ENCODE measurements at places on chromosomes 6 and 20.

DNA sequence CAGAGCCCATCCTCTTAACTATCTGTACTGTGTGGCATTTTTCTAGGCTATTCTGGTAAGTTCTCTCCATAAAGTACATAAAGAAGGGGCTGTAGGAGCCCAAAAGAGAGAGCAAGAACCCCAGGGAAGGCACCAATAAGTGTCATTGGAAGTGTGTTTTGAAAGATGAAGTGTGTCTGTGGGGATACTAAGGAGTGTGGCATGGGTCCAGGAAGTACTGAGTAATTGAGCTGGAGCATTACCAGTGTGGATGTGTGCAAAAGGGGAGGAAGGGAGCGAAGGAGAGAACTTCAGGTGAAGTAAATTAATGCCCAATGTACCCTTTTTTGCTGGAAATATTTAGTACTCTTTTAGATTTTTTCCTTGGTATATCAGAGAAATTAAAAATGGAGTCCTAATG is 63.9 kb downstream of the KCNS1 start:
- no peaks in the 10 kb centered on the region for H3K27me3 ChIP-seq
- H3K4me3 ChIP-seq: no peak overlapping the region
- H3K27ac ChIP-seq: no peak overlapping the region

DNA sequence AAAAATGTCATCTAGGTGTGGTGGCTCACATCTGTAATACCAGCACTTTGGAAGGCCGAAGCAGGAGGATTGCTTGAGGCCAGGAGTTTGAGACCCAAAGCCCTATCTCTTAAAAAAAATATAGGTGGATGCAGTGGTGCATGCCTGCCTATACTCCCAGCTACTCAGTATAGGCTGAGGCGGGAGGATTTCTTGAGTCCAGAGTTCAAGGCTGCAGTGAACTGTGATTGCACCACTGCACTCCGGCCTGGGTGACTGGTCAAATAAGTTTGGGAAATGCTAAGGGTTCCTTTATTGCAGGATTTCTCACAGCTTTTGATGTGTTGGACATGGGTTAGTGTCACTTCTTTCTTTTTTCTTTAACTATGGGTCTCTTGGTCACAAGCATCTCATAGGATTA is 261.3 kb downstream of the PLCB1 start:
- DNase-seq: no peak
- no peaks in the 10 kb centered on the region for H3K36me3 ChIP-seq
- no peak overlapping the region for H3K4me3 ChIP-seq
- H3K27me3 ChIP-seq: peaks cover 2% of the 10 kb centered on the region

GRCh38 chr6:53335224-53335994 is 13.3 kb downstream of the ELOVL5 start:
- peak overlapping the region; percentile 97 for H3K27ac ChIP-seq
- peaks cover 46% of the 10 kb centered on the region for H3K36me3 ChIP-seq
- H3K27me3 ChIP-seq: no peaks in the 10 kb centered on the region
- peaks cover 84% of the 10 kb centered on the region for H3K4me1 ChIP-seq

DNA sequence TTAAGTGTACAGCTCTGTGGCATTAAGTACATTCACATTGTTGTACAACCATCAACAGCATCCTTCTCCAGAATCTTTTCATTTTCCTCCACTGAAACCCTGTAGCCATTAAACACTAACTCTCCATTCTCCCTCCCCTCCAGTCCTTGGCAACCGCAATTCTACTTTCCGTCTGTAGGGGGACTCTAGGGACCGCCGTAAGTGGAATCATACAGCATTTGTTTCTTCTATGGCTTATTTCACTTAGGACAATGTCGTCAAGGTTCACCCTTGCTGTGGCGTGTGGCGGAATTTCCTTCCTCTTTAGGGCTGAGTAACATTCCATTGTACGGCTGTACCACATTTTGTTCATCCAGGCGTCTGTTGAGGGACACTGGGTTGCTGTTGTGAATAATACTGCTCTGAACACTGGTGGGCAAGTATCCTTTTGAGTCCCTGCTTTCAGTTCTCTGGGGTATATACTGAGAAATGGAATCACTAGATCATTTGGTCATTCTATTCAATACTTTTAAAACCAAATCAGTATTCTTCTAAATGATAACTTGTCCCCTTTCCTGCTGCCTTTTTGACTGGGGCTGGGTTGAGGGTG is 50.7 kb downstream of the PPP1R3G start:
- no peaks in the 10 kb centered on the region for H3K27me3 ChIP-seq
- no peaks in the 10 kb centered on the region for H3K36me3 ChIP-seq
- H3K4me3 ChIP-seq: no peak overlapping the region
- H3K27ac ChIP-seq: no peak overlapping the region
- H3K4me1 ChIP-seq: peaks cover 7% of the 10 kb centered on the region

GRCh38 chr6:137167702-137168377 is 5.6 kb downstream of the IL22RA2 start:
- peaks cover 26% of the 10 kb centered on the region for H3K4me1 ChIP-seq
- no peak overlapping the region for H3K27ac ChIP-seq
- DNase-seq: no peak
- H3K27me3 ChIP-seq: no peaks in the 10 kb centered on the region
- no peak overlapping the region for H3K4me3 ChIP-seq

DNA sequence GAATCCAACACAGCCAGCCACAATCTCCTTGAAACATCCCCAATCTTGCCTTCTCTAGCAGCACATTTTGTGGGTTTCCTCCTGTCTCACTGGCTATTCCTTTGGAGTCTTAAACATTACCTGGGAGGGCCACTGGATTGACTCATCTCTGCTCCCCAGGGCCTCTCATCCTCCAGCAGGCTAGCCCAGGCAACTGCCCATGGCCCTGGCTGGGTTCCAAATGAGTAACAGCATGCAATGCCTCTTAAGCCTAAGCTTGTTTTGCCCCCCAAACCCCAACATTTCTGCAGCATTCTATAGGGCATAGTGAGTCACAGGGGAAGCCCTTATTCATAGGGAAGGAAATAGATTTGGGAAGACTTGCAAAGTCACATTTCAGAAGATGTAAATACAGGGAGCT is 204.9 kb downstream of the FOXA2 start:
- DNase-seq: no peak
- H3K27me3 ChIP-seq: no peaks in the 10 kb centered on the region
- H3K4me1 ChIP-seq: peaks cover 1% of the 10 kb centered on the region
- H3K36me3 ChIP-seq: no peaks in the 10 kb centered on the region
- H3K4me3 ChIP-seq: no peak overlapping the region

- DNase-seq: no peak
- H3K27me3 ChIP-seq: peaks cover 4% of the 10 kb centered on the region
- no peaks in the 10 kb centered on the region for H3K4me1 ChIP-seq
- no peaks in the 10 kb centered on the region for H3K36me3 ChIP-seq
- H3K4me3 ChIP-seq: no peak overlapping the region
Measured at GRCh38 chr20:19922716-19923115, 94.4 kb upstream of the NAA20 start.

GRCh38 chr6:8478418-8478817 is 43.1 kb upstream of the SLC35B3 start:
- no peak overlapping the region for H3K27ac ChIP-seq
- no peak overlapping the region for H3K4me3 ChIP-seq
- no peaks in the 10 kb centered on the region for H3K36me3 ChIP-seq
- H3K27me3 ChIP-seq: no peaks in the 10 kb centered on the region
- DNase-seq: no peak

DNA sequence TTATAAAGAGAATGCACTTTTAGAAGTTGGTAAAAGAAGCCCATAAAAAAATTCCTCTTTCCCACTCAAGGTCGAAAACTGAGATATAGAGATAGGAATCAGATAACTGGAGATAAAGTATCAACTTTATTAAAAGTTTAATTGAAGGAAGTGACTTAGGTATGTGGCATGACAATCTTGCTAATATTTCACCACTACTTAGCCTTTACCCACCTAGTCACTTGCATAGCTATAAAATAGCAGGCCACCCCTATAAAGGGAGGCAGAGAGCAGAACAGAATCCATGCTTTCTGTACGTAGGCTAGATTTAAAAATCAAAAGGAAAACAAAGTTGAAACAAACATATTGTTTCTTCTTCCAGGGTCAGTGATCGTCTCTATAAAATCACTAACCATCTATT is 13.2 kb upstream of the TBC1D32 start:
- DNase-seq: no peak
- no peak overlapping the region for H3K4me3 ChIP-seq
- no peaks in the 10 kb centered on the region for H3K36me3 ChIP-seq
- H3K27me3 ChIP-seq: peaks cover 16% of the 10 kb centered on the region

- DNase-seq: no peak
- no peaks in the 10 kb centered on the region for H3K4me1 ChIP-seq
- no peaks in the 10 kb centered on the region for H3K27me3 ChIP-seq
- H3K36me3 ChIP-seq: no peaks in the 10 kb centered on the region
- H3K27ac ChIP-seq: no peak overlapping the region
- H3K4me3 ChIP-seq: no peak overlapping the region
Measured at GRCh38 chr6:18931086-18931485, 543.9 kb downstream of the RNF144B start.

GRCh38 chr20:10547276-10548114 is 112.4 kb downstream of the SLX4IP start:
- H3K36me3 ChIP-seq: peaks cover 3% of the 10 kb centered on the region
- no peak overlapping the region for H3K4me3 ChIP-seq
- H3K27me3 ChIP-seq: no peaks in the 10 kb centered on the region
- no peak for DNase-seq

- H3K27me3 ChIP-seq: no peaks in the 10 kb centered on the region
- H3K4me3 ChIP-seq: no peak overlapping the region
- H3K27ac ChIP-seq: no peak overlapping the region
- peaks cover 29% of the 10 kb centered on the region for H3K36me3 ChIP-seq
Measured at GRCh38 chr6:87212596-87212995, 57.2 kb downstream of the ZNF292 start.

GRCh38 chr20:34368547-34368946 is 5.5 kb downstream of the ITCH start:
- no peak overlapping the region for H3K4me3 ChIP-seq
- peaks cover 53% of the 10 kb centered on the region for H3K36me3 ChIP-seq
- peaks cover 53% of the 10 kb centered on the region for H3K4me1 ChIP-seq
- DNase-seq: no peak

DNA sequence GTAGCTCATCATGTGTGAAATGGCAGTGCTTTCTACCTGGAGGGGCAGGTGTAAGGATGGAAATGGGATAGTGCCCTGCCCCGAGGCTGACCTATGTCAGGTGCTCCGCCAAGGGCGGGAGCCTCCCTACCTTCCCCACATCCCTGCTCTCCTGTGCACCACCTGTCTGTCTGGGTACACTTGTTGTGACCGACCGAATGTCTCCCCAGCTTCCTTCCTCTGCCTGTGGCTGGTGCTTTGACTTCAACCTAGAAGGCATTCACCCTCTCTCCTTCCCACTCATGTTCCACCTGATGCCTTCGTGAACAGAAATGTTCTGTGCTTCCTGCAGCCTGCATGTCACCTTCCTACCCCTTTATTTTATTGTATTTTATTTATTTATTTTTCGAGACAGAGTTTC is 114.8 kb downstream of the SCML4 start:
- H3K27me3 ChIP-seq: no peaks in the 10 kb centered on the region
- H3K4me3 ChIP-seq: no peak overlapping the region
- H3K27ac ChIP-seq: no peak overlapping the region
- H3K36me3 ChIP-seq: peaks cover 52% of the 10 kb centered on the region

- H3K27ac ChIP-seq: no peak overlapping the region
- peaks cover 32% of the 10 kb centered on the region for H3K4me1 ChIP-seq
- H3K36me3 ChIP-seq: no peaks in the 10 kb centered on the region
- no peaks in the 10 kb centered on the region for H3K27me3 ChIP-seq
- H3K4me3 ChIP-seq: no peak overlapping the region
Measured at GRCh38 chr6:144331491-144331969, 46.4 kb downstream of the UTRN start.

GRCh38 chr6:83505356-83505755 is 7.0 kb upstream of the PRSS35 start:
- no peaks in the 10 kb centered on the region for H3K36me3 ChIP-seq
- no peaks in the 10 kb centered on the region for H3K4me1 ChIP-seq

DNA sequence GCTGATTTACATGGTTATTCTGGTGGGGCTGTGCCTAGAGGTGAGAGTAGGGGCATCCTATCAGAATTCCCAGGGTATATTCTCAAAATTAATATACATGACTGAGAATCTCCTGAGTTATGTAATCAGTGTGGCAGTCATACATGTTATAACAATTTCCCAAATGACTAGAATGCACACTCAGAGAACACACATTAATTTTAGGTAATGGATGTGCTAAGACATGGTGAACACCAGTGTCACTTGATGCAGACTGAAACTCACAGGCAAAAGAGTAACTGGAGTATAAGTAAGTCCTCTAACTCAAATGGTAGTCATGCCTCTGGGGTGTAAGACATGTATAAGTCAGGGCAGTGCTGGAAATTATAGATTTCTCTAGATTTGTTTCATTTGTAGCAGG is 1198.4 kb upstream of the CITED2 start:
- no peak overlapping the region for H3K4me3 ChIP-seq
- H3K36me3 ChIP-seq: no peaks in the 10 kb centered on the region
- peaks cover 9% of the 10 kb centered on the region for H3K4me1 ChIP-seq
- H3K27ac ChIP-seq: no peak overlapping the region
- DNase-seq: no peak

GRCh38 chr6:170096191-170096802 is 194.6 kb downstream of the DLL1 start:
- H3K36me3 ChIP-seq: no peaks in the 10 kb centered on the region
- H3K4me1 ChIP-seq: no peaks in the 10 kb centered on the region
- H3K27ac ChIP-seq: no peak overlapping the region
- DNase-seq: no peak
- peaks cover 6% of the 10 kb centered on the region for H3K27me3 ChIP-seq
- no peak overlapping the region for H3K4me3 ChIP-seq

- no peak overlapping the region for H3K27ac ChIP-seq
- DNase-seq: no peak
- peaks cover 42% of the 10 kb centered on the region for H3K4me1 ChIP-seq
- peaks cover 67% of the 10 kb centered on the region for H3K27me3 ChIP-seq
Measured at GRCh38 chr6:170292111-170292406, 1.2 kb upstream of the DLL1 start.

DNA sequence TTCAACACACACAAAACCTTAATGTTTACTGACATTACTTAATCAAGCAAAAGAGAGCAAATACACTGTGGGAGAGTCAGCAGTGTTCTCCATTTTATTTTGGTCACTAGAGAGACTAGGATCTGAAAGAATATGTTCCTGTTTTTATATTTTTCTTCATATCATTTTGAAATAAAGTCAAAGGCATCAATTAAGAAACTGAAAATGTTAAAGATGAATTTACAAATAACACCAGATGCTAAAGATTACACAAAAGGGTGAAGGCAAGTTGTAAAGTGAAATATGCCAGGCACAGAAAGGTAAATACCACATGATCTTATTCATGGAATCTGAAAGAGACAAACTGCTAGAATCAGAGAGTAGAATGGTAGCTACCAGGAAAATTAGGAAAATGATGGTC is 60.3 kb upstream of the FABP7 start:
- H3K27ac ChIP-seq: no peak overlapping the region
- peaks cover 2% of the 10 kb centered on the region for H3K27me3 ChIP-seq
- no peak overlapping the region for H3K4me3 ChIP-seq
- no peaks in the 10 kb centered on the region for H3K4me1 ChIP-seq
- DNase-seq: no peak
- H3K36me3 ChIP-seq: no peaks in the 10 kb centered on the region

- no peaks in the 10 kb centered on the region for H3K27me3 ChIP-seq
- peaks cover 12% of the 10 kb centered on the region for H3K4me1 ChIP-seq
- no peak overlapping the region for H3K4me3 ChIP-seq
- H3K36me3 ChIP-seq: peaks cover 22% of the 10 kb centered on the region
- no peak for DNase-seq
Measured at GRCh38 chr6:144296973-144297372, 11.8 kb downstream of the UTRN start.

- H3K27me3 ChIP-seq: no peaks in the 10 kb centered on the region
- no peak for DNase-seq
- H3K36me3 ChIP-seq: peaks cover 2% of the 10 kb centered on the region
- no peak overlapping the region for H3K4me3 ChIP-seq
- peaks cover 20% of the 10 kb centered on the region for H3K4me1 ChIP-seq
Measured at GRCh38 chr20:20454367-20454766, 86.5 kb downstream of the INSM1 start.
